IPS DF 19.7 (cell line): ENCODE measurements at places on chromosomes 5 and 9.
A peak's percentile ranks its signal among the peaks of the same experiment; 100 is the strongest.

- no peak for DNase-seq
These were observed 20.7 kb downstream of the PLK2 start for GRCh38 chr5:58439094-58439644.

DNA sequence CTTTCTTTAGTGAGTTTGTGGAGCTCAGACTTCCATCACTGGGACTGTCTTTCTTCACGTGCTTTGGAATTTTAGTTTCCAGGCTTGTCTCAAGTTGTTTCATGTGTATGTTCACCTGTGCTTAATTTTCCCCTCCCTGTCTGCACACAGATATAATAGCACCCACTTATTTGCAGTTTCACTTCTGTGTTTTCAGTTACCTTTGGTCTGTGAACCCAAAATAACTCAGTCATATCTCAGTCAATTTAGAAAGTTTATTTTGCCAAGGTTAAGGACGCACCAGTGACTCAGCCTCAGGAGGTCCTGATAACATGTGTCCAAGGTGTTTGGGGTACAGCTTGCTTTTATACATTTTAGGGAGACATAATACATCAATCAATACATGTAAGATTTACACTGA is 330.4 kb downstream of the ICE1 start:
- no peak for DNase-seq

DNA sequence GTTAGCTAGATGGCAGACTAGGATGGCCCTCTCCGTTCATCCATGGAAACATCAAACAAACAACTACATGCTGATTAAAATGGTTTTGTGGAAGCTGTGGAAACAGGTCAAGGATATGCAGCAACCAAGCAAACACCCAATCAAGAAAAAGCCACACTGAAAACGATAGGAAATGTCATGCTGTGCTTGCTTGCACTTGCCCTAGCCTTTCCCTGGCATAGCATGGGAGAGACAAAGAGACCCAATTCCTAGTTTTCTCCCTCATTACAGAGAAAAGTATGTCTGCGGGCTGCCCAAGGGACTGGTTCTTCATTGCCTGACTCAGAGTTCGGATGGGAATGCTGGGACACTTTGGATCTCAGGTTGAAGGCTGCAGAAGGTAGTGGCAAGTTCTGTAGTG is 98.7 kb downstream of the FANCC start:
- peak; percentile 33 for DNase-seq

DNA sequence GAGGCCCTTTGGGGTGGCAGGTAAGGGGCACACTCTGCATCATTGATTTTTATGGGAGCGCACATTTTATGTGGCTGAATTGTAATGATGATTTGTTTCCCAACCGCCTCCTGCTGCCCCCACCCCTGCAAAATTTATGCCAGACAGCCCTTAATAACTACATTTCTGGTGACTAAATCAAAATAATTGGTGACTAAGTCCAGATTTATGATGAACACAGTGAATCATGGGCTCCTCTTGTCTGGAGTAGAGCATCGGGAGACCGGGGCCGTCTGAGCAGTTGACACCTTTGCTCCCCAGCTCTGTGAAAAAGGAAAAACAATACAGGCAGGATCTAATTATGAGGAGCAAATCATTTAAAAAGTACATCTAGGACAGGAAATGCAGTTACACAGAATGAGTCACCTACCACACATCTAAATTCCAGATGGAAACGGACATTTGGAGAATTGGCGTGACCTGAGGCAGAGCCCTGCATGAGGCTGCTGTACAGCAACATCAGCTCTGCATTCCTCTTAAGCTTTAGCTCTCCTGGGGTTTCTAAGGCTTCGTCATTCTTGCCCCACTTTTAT is 58.9 kb downstream of the DOCK2 start:
- DNase-seq, result no peak

- DNase-seq, result no peak
These were observed 58.8 kb downstream of the C9orf153 start for GRCh38 chr9:86200599-86201162.

GRCh38 chr5:1728846-1729245 is 70.8 kb downstream of the MRPL36 start:
- DNase-seq, result no peak

DNA sequence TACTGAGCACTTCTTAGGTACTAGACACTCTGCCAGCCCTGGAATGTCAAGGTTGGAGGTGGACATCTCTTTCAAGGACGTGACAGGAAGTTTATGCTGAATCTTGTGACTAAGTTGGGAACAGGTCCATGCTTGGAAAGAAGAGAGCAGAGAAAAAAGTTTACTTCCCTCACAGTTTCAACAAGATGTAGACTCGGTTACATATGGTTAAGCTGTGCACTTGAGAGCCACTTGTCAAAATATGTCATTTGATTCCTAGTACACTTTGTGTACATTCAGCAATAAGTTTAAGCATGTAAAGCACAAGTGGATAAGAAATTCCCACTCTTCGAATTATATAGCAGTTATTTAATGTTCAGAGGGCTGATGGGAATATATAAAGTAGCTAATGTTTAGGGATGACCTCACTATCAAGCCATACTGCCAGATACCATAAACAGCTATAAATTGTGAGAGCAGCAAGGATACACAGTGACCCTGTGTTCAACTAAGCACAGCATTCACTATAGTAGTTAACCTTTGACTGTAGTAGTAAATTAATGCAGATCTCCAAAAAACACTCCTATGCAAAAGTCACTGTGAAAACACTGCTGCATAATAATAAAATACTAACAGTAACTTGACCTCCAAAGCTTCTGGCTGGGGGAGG is 1944.6 kb upstream of the WWC1 start:
- DNase-seq, result no peak

- no peak for DNase-seq
These were observed 1.4 kb downstream of the NSUN2 start for GRCh38 chr5:6631441-6631840.

DNA sequence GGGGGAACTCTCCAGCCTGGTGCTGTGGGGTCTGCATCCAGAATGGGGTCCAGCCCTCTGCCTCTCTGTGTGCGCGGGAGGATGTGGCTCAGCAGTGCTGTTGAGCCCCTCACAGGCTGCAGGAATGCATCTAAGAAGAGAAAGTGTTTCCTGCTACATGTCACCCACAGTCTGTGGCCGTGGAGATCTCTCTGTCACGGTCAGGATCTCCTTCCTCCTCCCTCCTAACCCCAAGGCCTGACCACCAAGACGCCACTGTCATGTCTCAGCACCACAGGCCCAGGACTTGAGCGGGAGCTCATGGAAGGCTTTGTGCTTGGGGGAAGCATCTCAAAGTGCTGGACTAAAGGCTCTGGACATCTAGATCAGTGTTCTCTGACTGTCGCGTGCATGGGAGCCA is 90.1 kb downstream of the SREK1 start:
- DNase-seq, result no peak

- no peak for DNase-seq
These were observed 84.7 kb downstream of the TTC39B start for GRCh38 chr9:15222313-15222712.

DNA sequence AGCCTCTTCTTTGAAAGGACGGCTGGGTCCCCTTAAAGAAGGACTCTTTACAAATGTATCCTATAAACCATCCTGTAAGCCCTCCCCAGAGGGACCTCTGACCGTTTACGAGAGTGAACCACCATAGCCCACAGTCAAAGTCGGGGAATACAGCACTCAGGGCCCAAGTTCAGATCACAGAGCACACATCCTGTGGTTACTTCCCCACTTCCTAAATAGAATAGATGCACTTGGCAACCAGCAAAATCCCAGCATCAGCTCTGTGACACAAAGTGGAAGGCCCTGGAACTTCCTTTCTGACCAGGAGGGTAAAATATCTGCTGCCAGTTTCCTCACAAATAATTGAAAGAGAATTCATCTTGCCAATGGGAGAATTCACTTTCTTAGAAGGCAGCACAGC is 6.9 kb upstream of the IGFBPL1 start:
- no peak for DNase-seq

GRCh38 chr9:479304-479970 is 264.8 kb downstream of the DOCK8 start:
- no peak for DNase-seq

- DNase-seq, result no peak
These were observed 178.5 kb upstream of the PITX1 start for GRCh38 chr5:135212361-135213026.

GRCh38 chr9:109956717-109957440 is 176.9 kb downstream of the PALM2AKAP2 start:
- DNase-seq, result no peak

- no peak for DNase-seq
These were observed 62.6 kb upstream of the FRRS1L start for GRCh38 chr9:109229682-109230081.

GRCh38 chr9:88230612-88231011 is 92.3 kb upstream of the SPATA31C2 start:
- no peak for DNase-seq

DNA sequence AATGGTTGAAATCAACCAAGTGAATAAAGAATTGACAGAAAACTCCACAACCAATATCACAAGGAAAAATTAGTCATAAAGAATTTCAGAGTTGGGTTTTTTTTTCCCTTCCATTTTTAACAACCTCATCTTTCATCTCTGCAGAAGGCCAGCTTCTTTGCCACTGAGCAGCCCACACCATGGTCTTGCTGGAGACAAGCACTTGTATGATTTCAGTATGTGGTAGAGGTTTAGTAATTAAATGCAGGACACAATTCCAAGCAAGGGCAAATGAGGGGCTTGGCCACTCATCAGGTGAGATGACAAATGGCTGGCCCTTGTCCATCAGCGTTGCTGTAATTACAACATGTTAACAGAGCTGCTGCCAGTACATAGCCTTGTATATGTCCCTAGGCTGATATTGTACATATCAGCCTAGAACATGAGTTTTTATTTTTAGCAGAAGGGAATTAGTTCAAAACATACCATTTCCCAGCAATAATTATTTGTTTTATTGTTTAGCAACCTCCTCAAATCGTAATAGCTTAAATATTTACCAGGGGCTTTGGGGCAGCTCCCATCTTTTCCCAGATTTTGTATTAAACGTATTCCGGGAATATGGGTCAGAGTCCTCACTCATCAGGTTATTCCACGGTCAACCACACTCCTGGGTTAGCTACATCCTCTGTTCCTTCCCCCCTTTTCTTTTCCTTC is 5.0 kb upstream of the C9 start:
- no peak for DNase-seq

GRCh38 chr9:121450241-121450640 is 49.4 kb downstream of the GGTA1 start:
- no peak for DNase-seq

GRCh38 chr9:134604834-134605233 is 36.8 kb upstream of the COL5A1 start:
- no peak for DNase-seq

GRCh38 chr5:170681013-170681433 is 102.5 kb upstream of the GABRP start:
- no peak for DNase-seq

DNA sequence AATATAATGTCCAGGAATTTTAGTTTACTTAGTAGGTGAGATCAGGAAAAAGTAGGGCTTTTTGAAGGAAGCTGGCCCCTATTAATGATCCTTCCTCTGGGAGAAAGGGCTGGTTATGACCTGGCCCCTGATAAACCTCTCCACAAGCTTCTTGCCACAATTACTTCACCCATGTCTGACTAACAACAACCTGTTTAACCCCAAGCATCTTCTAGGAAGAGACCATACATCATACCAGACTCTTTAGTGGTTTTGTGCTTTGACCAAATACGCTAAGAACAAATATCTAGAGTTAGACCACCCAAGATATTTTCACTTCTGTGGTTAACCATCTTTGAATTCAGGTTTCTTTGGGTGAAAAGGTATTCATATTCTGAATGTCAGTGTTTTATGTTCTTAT is 174.0 kb upstream of the SLC27A6 start:
- DNase-seq, result no peak

GRCh38 chr9:68778635-68779034 is 73.6 kb downstream of the PIP5K1B start:
- DNase-seq, result no peak

- DNase-seq, result no peak
These were observed 511.5 kb downstream of the ZNF608 start for GRCh38 chr5:124234770-124235562.

- no peak for DNase-seq
These were observed 30.9 kb downstream of the DMRT3 start for GRCh38 chr9:1007312-1007711.

DNA sequence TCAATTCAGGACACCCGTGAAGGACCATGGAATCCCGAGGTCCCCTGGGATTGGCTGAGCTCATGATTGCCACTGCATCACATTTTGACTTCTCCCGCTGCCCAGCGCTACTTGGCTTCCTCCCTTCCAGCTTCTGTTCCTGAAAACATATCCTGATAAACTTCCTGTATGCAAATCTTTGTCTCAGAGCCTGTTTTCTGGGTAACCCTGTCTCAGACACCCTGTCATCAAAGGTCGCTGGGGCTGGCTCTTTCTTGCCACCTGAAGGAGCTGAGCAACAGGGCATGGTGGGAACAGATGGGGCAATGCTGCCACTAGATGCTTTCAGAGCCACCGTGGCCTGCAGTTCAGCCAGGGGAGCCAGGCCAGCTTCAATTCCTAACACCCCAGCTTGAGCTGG is 154.3 kb upstream of the TBC1D2 start:
- DNase-seq, result no peak

- no peak for DNase-seq
These were observed 107.6 kb downstream of the LURAP1L start for GRCh38 chr9:12882430-12882829.

GRCh38 chr5:179380211-179381035 is 35.2 kb upstream of the ADAMTS2 start:
- DNase-seq, result no peak

GRCh38 chr9:16670791-16671190 is 199.7 kb downstream of the BNC2 start:
- DNase-seq, result no peak

- no peak for DNase-seq
These were observed 778.3 kb downstream of the PRELID2 start for GRCh38 chr5:145056800-145057199.

DNA sequence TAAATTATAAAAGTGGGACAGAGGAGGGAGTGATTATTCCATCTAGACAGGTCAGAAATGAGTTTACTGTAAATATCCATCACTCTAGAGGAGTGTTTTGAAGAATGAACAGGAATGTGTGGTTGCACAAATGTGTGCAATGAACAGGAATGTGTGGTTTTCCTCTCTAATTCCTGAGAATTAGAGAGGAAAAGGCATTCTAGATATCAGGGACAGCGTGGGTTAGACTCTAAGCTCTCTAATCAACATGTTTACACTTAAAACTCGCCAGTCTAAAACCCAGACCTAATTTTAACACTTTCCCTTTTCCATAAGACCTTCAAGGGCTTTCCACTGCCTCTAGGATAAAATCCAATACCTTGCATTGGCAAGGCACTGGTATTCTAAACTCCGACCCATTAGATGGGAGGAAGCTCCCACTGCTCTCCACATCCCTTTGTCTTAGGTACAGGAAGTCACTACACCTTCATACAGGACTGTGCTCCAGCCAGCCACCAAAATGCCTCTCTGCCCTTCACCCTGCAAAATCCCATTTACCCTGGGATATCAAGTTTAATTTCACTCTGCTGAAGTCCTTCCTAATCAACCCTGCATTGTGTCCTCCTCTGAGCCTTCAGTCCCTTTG is 67.9 kb downstream of the NFIB start:
- DNase-seq, result no peak

GRCh38 chr5:173583346-173583745 is 33.1 kb downstream of the BOD1 start:
- DNase-seq, result no peak

GRCh38 chr5:67495072-67495471 is 298.5 kb upstream of the CD180 start:
- DNase-seq, result no peak
